ENCODE measurements at places on chromosomes 12 and 14. TPM values are rescaled to one million over a fixed set of nuclear protein-coding genes. Genes with fewer than 3 reads are reported as not detected.

DNA sequence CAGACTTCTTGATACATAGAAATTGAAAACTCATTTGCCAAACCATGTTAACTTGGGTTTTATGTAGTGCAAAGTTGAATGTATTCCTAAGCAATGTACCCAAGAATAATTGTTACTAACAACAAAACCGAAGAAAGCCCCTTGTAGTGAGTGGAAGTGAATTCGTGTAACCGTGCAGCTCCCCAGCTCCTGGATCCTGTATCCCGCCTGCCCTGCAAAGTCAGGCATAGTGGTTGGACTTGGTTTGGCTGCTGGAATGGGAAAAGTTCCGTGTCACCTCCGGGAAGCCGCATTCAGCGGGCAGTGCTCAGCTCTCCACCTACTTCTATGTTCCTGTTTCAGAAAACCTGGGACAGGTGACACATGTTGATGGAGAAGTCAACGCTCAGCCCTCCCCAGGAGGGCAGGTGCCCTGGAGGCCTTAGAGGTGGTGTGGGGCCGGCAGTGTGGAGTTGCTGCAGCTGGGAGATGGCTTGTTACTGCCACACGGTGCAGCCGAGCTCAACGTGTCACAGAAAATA is 29.2 kb upstream of the C14orf180 start:
- DNase-seq = no peak

DNA sequence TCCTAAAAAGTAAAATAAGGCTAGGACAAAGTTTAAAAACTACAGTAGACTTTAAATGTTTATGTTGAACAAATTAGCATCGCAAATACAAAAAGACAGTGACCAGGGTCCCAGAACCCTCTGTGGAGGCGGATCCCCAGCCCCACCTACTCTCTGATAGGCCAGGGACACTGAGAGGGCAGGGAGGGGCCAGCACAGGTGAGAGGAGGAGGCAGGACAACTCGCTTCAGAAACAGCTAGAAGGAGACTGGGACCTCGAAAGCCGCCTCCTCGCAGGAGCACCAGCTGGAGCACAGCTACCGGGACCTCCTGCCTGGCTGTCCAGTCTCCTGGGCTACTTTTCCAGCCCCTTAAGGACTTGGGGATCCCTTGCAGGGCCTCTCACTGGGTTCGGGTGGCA is 992 bp downstream of the DNAH10 start:
- no peak for DNase-seq

DNA sequence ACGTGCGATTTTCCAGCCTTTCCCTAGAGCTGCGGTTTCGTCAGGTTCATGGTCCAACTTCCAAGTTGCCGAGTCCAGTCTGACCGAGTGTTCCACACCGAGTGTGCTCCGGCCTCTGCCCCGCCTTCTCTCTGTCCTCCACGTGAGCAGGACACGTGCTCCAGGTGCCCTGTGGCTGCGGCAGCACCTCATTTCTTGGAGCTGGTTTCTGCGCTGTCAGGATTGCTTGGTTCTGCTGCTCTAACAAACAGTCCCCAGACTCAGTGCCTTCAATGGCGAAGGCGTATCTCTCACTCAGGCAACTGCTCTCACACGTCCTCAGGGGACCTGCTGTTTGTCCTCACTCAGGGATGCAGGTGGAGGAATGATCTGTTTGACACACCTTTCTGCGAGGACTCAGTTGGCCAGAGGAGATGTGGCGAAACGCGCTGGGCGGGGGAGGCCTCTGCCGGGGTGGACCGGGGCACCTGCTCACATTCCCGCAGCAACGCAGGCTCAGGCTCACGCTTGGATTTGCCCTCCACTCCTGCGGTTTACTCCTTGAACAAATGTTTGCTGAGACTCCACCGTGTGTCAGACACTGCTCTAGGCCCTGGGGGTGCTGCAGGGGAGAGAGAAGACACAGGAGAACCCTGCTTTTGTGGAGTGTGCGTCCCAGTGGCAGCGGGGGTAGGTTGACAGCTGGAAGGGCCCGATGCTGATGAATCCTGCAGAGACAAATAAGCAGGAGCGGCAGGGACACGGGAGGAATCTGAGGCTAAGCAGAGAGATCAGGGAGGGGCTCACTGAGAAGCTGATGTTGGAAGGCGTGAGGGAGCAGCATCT is 63.4 kb upstream of the FBRSL1 start:
- DNase-seq = no peak

DNA sequence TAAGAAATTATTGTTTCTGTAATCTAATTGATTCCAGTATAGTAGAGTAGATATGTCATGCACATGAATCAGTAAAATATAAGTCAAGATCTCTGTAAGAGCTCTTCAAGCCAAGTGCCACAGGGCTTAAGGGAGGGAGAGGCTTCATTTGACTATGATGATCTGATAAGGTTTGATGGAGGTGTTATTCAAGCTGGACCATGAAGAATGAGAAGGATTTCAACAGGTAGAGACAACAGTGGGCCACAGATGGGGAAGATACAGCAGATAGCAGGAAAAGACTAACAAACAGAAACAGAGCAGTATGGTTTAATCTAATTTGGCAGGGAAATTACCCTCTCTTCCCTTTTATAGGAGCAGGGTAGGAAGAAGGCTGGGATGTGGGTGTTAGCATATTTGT is 40.6 kb upstream of the FKBP4 start:
- no peak for DNase-seq

DNA sequence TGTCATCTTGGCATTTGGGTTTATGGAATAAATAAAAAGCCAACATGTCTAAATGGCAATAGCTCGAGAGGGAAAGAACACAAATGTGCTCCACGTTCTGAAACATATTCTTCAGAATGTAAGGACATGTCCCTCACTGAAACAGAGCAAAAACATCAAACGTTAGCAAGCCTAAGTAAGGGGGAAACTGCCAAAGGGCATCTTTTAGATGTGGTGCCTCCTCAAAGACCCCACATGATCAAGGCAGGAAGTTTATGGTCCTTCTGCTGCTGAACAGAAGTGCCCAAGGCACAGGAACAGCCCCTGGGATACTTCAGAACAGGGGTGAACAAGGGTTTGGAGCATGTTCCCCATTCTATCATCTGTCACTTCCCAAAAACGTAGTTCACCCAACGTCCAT is 227.0 kb downstream of the ANO2 start:
- no peak for DNase-seq

DYNC1H1 gene
- 277 TPM for total RNA-seq

TAS2R9 gene
- total RNA-seq = not detected

TEX52 gene
- not detected for total RNA-seq

SIRT4 gene
- total RNA-seq = 1.3 TPM

CHPT1 gene
- total RNA-seq = 3.2 TPM

DYNLL1 gene
- total RNA-seq = 325 TPM

AKAP6 gene
- 4.2 TPM for total RNA-seq

STAC3 gene
- total RNA-seq = 0.26 TPM

CLEC7A gene
- total RNA-seq = not detected

IGF1 gene
- 0.26 TPM for total RNA-seq
